Adrenal gland (tissue), 19 donors: ENCODE measurements at places on chromosomes 7 and 10. TPM values are rescaled to one million over a fixed set of nuclear protein-coding genes. Genes with fewer than 3 reads are reported as not detected.

PRKAR2B gene
- 212 TPM for polyA plus RNA-seq

BAMBI gene
- 21.0 TPM for polyA plus RNA-seq

KNDC1 gene
- polyA plus RNA-seq = 19.2 TPM

CCDC3 gene
- 3.2 TPM for polyA plus RNA-seq

UCMA gene
- not detected for polyA plus RNA-seq

NUTM2B gene
- polyA plus RNA-seq = 0.22 TPM

PON1 gene
- polyA plus RNA-seq = 0.54 TPM

SND1 gene
- 93.7 TPM for polyA plus RNA-seq

ELOVL3 gene
- 1.1 TPM for polyA plus RNA-seq

SLC16A9 gene
- polyA plus RNA-seq = 226 TPM

PAX4 gene
- not detected for polyA plus RNA-seq

CASD1 gene
- 43.7 TPM for polyA plus RNA-seq

ZNF727 gene
- polyA plus RNA-seq = 0.16 TPM

JAKMIP3 gene
- 2.1 TPM for polyA plus RNA-seq

BHLHA15 gene
- polyA plus RNA-seq = 0.57 TPM

NXPH1 gene
- 18.4 TPM for polyA plus RNA-seq

CEP55 gene
- 3.2 TPM for polyA plus RNA-seq

NME8 gene
- polyA plus RNA-seq = 0.64 TPM

C10orf95 gene
- 0.24 TPM for polyA plus RNA-seq

ADRB1 gene
- polyA plus RNA-seq = 0.24 TPM

STAG3 gene
- polyA plus RNA-seq = 0.77 TPM

SOSTDC1 gene
- polyA plus RNA-seq = 0.13 TPM

SUN3 gene
- 0.20 TPM for polyA plus RNA-seq

RET gene
- polyA plus RNA-seq = 8.1 TPM

MMP21 gene
- polyA plus RNA-seq = 0.27 TPM

SORBS1 gene
- 16.7 TPM for polyA plus RNA-seq

RASA4B gene
- 150 TPM for polyA plus RNA-seq
